ENCODE measurements at places on chromosomes 7 and 10. TPM values are rescaled to one million over a fixed set of nuclear protein-coding genes. Genes with fewer than 3 reads are reported as not detected.

DNA sequence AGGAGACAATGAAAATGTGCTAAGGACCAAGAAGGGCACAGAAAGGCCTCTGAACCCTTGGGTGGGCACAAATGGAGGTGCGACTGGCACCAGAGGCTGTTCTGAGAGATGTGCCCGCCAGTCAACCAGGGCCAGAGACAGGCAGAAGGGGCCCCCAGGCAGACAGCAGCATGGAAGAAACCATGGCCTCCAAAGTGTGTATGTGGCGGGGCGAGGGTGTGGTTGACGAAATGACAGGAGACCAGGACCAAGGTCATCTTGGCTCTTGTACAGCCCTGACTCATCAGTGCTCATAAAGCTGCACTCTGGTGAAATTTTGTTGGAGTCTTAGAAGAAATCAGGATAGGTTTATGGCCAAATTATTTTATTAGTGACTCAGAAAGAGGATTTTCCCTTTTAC is 4.0 kb upstream of the MRPS24 start:
- peak overlapping the region; percentile 27 for H3K4me3 ChIP-seq
- H3K27me3 ChIP-seq: no peaks in the 10 kb centered on the region
- no peak for DNase-seq
- peaks cover 22% of the 10 kb centered on the region for H3K36me3 ChIP-seq
- H3K4me1 ChIP-seq: peaks cover 37% of the 10 kb centered on the region
- peak overlapping the region; percentile 89 for H3K27ac ChIP-seq

Gene TRIM50
- total RNA-seq: not detected

DNA sequence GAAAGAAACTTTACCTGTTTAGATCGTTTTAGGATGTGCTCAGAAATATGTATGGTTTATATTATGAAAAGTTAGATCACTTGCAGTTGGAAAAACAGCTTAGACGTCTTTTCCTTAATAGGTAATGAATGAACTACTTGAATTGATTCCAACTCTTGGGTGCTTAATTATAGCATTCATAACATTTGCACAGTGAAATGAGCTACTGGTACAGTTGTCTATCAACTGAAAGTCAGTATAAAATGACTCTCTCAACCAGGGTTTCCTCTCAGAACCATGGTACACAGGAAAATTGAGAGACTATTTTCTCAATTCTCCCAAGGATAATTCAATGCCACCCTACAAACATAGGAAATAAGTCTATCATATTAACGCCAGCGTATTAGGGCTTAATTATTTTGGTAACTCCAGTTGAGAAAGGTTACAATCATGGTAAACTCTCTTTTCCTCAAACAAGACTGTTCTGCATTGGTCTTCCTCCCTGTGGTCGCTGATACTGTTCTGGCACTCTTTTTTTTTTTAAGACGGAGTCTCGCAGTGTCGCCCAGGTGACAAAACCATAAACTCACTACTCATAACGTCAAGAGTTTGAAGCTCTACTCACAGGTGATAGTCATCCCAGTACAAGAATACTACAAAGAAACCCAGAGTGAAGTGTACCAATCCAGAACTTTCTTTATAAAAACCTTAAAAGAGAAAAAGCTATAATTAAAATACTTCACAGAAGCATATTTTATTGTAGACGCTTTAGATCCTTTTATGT is 2.0 kb downstream of the ANLN start:
- peak overlapping the region; percentile 74 for H3K4me3 ChIP-seq
- peak overlapping the region; percentile 92 for H3K27ac ChIP-seq
- H3K4me1 ChIP-seq: peaks cover 64% of the 10 kb centered on the region

Gene SFTPD
- total RNA-seq: 1.6 TPM

DNA sequence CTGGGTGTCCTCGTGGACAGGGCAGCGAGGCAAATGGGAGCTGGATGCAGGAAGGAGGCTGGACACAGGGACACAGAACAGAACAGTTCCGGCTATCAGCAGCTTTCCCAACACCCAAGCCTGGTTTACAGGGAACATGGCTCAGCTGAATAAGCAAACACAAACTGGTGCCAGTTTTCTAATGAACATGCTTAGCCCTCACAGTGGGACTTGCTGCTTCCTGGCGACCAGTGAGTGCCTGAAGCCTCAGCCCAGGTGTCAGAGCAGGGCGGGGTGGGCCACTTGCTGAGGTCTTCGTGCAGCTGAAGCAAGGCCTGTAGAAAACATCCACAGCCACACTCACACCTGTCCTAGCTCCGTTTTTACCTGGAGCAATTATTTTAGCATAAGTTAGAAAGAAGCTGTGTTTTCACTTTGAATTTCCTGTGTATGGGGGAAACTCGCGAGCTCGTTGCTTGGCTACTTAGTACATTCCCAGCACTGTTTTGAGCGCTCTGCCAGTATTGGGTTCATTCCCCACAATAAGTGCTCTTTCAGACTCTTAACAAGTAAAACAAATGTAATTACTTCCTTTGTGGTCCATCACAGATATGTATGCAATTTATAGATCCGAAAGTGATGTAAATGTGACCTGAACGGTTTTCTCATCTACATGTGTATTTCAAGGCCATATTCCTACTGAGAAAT is 261.2 kb upstream of the SHH start:
- H3K4me3 ChIP-seq: no peak overlapping the region
- H3K4me1 ChIP-seq: no peaks in the 10 kb centered on the region
- no peak for DNase-seq
- no peaks in the 10 kb centered on the region for H3K36me3 ChIP-seq
- no peak overlapping the region for H3K27ac ChIP-seq
- H3K27me3 ChIP-seq: peaks cover 15% of the 10 kb centered on the region

GRCh38 chr10:48606530-48607355 is 1.9 kb upstream of the ARHGAP22 start:
- no peak for DNase-seq
- H3K36me3 ChIP-seq: no peaks in the 10 kb centered on the region
- peaks cover 38% of the 10 kb centered on the region for H3K4me1 ChIP-seq
- no peak overlapping the region for H3K4me3 ChIP-seq
- H3K27me3 ChIP-seq: no peaks in the 10 kb centered on the region

Gene VWC2
- total RNA-seq: not detected

- no peak overlapping the region for H3K27ac ChIP-seq
- peaks cover 32% of the 10 kb centered on the region for H3K36me3 ChIP-seq
- no peak overlapping the region for H3K4me3 ChIP-seq
- DNase-seq: no peak
- peaks cover 11% of the 10 kb centered on the region for H3K4me1 ChIP-seq
- no peaks in the 10 kb centered on the region for H3K27me3 ChIP-seq
Observed at GRCh38 chr10:69375307-69376151, 41.2 kb downstream of the TACR2 start.

DNA sequence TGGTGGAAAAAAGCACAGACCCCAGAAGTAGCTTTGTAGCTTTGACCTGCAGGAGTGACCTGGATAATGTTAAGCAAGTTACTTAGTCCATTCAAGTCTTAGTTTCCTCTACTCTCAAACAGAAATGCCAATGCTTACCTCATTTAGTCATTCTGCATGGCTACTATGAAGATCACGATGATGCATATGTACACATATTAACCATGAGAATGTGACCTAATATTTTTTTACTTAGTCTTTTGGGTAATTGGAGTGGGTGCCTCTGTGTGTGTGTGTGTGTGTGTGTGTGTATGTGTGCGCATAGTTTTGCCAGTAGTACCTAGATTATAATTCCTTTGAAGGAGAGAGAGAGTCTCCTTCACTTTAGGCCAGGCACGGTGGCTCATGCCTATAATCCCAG is 95.8 kb downstream of the NRP1 start:
- H3K4me1 ChIP-seq: peaks cover 84% of the 10 kb centered on the region
- H3K36me3 ChIP-seq: peaks cover 5% of the 10 kb centered on the region
- H3K4me3 ChIP-seq: no peak overlapping the region
- H3K27ac ChIP-seq: peak overlapping the region; percentile 88
- no peak for DNase-seq

Gene BICC1
- total RNA-seq: 32.4 TPM

DNA sequence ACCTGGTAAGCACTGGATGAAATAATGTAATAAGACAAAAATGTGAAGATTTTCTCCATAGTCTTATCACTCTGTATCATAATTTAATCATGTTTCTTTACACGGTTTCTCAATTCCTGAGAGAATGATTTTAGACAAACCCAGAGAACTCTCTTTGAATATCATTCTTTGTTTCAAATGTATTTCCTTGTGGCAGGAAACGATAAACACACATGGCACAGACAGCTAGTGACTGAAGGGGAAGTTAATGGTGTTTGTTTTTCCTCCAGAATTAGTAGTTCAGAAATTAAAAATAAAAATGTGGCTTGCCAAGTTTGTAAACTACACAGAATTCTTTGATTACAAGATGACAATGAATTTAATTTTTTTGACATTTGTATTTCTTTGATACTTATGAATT is 163.7 kb upstream of the PRPS1L1 start:
- H3K27ac ChIP-seq: no peak overlapping the region
- H3K27me3 ChIP-seq: peaks cover 5% of the 10 kb centered on the region
- H3K36me3 ChIP-seq: no peaks in the 10 kb centered on the region
- no peak for DNase-seq
- peaks cover 3% of the 10 kb centered on the region for H3K4me1 ChIP-seq

Gene MLXIPL
- not detected for total RNA-seq

Gene DNAJC1
- 46.5 TPM for total RNA-seq

GRCh38 chr10:69814251-69814650 is 12.5 kb downstream of the COL13A1 start:
- no peak overlapping the region for H3K27ac ChIP-seq
- H3K4me1 ChIP-seq: peaks cover 9% of the 10 kb centered on the region
- no peaks in the 10 kb centered on the region for H3K27me3 ChIP-seq

DNA sequence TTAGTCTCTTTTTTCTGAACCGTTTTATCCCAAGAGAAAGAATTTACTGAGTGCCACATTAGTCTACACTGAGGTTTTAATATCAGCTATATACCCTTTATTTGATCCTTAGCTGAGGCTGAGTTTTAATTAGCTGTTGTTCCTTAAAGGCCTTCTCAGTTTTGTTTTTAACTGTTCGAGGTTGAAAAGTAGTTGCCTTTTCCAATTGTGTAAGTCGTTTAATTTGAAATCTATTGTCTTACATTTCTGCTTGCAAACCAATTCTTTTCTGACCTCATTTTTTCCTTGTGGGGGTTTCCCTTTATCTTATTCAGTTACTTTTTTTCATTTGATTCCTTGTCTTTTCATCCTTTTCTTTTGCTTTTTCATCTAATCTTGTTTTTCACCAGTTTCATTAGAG is 30.8 kb downstream of the UMAD1 start:
- no peaks in the 10 kb centered on the region for H3K4me1 ChIP-seq
- H3K27ac ChIP-seq: no peak overlapping the region
- DNase-seq: no peak
- peaks cover 3% of the 10 kb centered on the region for H3K36me3 ChIP-seq
- H3K27me3 ChIP-seq: no peaks in the 10 kb centered on the region
- H3K4me3 ChIP-seq: no peak overlapping the region

Gene APBB1IP
- not detected for total RNA-seq

DNA sequence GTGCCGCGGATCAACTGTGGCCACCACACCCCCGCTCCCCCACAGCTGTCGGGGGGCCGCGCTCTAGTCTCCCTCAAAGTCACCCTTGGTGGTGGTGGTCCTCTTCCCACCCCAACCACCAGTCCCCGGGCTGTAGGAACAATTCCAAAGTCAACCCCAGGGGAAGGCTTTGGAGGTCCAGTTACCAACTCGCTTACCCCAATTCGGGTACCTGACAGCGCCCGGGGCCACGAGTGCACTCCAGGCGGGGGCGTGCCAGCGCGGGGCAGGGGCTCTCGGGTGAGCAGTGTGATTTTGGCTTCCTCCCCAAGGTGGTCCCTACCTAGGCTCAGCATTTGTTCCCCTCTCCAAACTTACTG is 584 bp upstream of the ZMIZ1 start:
- H3K4me3 ChIP-seq: peak overlapping the region; percentile 78
- H3K4me1 ChIP-seq: peaks cover 31% of the 10 kb centered on the region
- H3K27me3 ChIP-seq: no peaks in the 10 kb centered on the region

DNA sequence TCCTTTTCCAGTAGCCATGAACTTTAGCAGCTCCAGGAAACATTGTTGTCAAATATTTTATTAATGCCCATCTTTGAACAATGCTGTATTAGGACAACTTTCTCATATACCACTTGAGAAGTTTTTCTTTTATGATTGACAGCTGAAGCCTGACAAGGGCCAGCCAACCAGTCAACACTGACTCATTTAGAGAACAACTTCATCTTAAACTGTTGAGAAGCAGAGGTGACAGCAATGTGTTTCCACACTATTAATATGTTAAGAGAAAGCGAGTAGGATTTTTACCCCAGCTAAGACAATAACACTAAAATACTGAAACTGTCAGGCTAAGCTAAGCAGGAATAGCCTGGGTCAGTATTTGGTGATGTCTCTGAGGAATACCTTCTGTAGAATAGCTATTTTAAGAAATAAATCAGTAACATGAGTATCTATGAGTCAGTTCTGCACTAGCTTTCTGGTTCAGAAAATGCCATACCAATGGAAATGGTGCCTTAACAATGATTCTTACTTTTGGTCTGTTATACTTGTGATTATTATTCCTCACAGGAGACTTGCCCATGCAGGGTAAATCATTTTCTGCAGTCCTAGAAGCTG is 168.8 kb upstream of the POT1 start:
- DNase-seq: no peak
- H3K36me3 ChIP-seq: no peaks in the 10 kb centered on the region
- H3K4me1 ChIP-seq: peaks cover 16% of the 10 kb centered on the region
- no peak overlapping the region for H3K27ac ChIP-seq

DNA sequence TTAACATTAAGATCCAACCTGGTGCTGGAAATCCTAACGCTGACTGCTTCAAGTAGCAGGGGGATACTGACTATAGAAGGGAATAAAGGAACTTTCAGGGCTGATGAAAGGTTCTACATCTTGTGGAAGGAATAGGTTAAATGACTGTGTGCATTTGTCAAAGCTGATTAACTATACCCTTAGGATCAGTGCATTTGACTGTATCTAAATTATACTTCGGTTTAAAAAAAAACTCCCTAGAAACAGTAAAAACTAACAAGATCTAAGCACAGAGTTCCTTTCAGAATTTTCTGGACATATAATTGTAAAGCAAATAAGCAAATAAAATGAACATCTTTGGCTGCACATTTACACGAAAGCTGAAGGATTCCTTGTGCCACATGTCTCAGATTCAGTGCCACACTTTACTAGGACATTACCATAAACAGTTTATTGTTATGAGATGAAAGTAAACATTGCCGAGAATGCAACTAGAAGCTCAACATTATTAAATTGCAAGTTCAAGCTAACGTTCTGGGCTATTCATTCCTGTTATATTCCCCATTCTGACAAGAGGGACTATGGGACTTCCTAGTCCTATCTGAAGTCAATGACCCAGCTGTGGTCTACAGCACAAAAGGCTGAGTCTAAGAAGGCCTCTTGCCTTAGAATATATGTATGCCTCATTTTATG is 20.7 kb downstream of the ANK3 start:
- no peaks in the 10 kb centered on the region for H3K27me3 ChIP-seq
- H3K36me3 ChIP-seq: no peaks in the 10 kb centered on the region
- H3K4me3 ChIP-seq: no peak overlapping the region
- peaks cover 37% of the 10 kb centered on the region for H3K4me1 ChIP-seq

- H3K27ac ChIP-seq: peak overlapping the region; percentile 66
- H3K36me3 ChIP-seq: no peaks in the 10 kb centered on the region
- H3K4me3 ChIP-seq: no peak overlapping the region
- no peaks in the 10 kb centered on the region for H3K27me3 ChIP-seq
Observed at GRCh38 chr7:2826771-2827170, 17.3 kb downstream of the GNA12 start.

Gene CC2D2B
- 0.30 TPM for total RNA-seq
